Kidney epithelial cell (primary cell): ENCODE measurements at places on chromosomes 3 and 15. TPM values are rescaled to one million over a fixed set of nuclear protein-coding genes. Genes with fewer than 3 reads are reported as not detected.

Gene PLXND1
- 103 and 114 TPM in 2 replicates for total RNA-seq

Gene IVD
- total RNA-seq: 41.1 and 46.8 TPM in 2 replicates

Gene KBTBD8
- 0.67 and 0.89 TPM in 2 replicates for total RNA-seq

Gene IL17RE
- total RNA-seq: 2.8 and 3.6 TPM in 2 replicates

Gene ALS2CL
- total RNA-seq: 23.7 and 30.9 TPM in 2 replicates

Gene CYP11A1
- total RNA-seq: 2.0 and 2.9 TPM in 2 replicates

Gene FBXW12
- total RNA-seq: 0.46 TPM in 1 of 2 replicates, not detected in the other

Gene PTX3
- total RNA-seq: 24.4 and 31.1 TPM in 2 replicates

Gene CLEC3B
- total RNA-seq: not detected in 2 replicates

Gene SAMMSON
- total RNA-seq: not detected in 2 replicates

Gene KBTBD12
- 0.08 and 0.41 TPM in 2 replicates for total RNA-seq

Gene RTP1
- total RNA-seq: not detected in 2 replicates

Gene NR2E3
- total RNA-seq: not detected in 2 replicates

Gene RASGRF1
- 0.48 and 1.4 TPM in 2 replicates for total RNA-seq

Gene CSTA
- total RNA-seq: not detected in 2 replicates

DNA sequence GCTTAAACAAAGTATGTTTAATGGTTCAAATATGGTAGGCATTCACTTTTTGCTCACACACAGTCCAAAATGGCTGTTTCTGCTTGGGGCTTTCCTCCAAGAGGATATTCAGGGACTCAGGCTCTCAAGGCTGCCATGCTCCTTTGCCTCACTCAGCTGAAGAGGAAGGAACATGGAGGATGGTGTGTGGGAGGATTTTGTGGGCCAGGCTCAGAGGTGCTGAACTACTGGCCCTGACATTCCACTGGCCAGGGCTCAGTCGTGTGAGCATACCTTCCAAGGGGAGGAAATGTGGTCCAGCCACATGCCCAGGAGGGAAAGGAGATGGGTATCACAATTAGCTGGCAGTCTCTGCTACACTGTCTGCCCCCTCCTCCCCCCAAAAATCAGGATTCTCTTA, 8.7 kb downstream of the PXYLP1 start:
- DNase-seq: no peak

DNA sequence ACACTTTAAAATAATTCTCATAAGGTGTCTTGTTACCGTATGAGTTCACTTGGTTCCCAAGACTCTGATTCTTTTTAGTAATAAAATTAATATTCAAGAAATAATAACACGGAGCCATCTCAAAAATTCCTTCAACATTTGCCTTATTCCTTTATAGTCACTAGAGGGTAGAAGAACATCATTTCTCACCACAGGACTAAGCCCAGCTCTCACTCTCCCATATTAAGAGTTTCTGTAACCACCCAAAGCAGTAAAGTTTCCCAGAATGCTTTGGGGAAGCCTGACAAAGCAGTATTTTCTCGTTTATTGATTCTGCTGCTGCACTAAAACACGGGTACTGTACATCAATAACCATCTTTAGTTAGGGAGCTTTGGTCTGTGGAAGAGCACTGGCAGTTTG, 114.9 kb downstream of the MCTP2 start:
- no peak for DNase-seq

DNA sequence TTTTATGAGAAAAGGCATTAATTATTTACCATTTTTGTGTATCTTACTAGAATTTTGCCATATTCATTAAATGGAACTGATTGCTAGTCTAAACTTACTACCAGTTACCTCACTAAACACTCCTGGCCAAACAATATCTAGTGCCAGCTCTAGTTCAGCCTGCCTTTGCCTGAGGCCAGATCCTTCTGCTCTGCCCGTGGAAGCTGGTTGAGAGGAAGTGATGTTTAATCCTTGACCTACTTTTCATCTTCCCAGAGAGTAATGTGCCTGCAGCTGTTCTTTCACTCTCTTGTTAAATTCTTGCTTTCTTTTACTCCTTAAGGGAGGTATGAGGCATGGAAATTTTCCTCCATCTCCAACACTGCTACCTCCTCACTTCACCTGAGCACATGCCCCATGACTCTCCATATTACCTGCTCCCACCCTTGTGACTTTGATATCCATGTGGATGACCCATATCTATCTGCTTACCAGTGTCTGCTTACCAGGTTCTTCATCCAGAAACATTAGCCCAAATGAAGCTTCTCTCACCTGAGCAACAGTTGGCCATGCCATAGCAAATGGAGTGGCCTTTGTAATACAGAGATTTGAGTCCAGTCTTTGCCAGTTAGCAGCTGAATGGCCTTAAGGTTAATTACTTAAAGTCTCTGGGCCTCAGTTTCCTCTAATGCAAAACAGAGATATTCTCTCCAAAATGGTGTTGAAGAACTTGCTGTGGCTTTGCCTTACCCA, 53.4 kb downstream of the UBE2E1 start:
- DNase-seq: no peak

- DNase-seq: no peak
Observed at GRCh38 chr15:67267951-67268941, 13.7 kb downstream of the IQCH start.

DNA sequence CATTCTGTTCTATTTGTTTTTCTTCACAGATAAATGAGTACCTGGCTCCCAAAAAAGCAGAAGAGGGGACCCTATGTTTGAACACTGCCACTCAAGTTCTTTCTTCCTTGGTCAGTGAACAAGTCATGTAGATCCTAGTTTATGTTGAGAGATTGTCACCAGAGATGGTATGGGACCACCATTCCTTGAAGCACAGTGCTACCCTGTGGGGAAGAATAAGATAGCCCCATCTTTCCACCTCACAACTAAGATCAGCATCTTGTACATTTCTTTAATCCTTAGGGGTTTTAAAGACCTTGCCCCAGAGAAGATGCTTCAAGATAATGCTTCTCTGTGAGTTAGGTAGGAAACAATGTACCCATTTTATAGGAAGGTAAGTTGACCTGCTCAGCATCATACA, 233.5 kb upstream of the WNT5A start:
- no peak for DNase-seq

GRCh38 chr3:10204921-10205320, 40.2 kb downstream of the IRAK2 start:
- no peak for DNase-seq

DNA sequence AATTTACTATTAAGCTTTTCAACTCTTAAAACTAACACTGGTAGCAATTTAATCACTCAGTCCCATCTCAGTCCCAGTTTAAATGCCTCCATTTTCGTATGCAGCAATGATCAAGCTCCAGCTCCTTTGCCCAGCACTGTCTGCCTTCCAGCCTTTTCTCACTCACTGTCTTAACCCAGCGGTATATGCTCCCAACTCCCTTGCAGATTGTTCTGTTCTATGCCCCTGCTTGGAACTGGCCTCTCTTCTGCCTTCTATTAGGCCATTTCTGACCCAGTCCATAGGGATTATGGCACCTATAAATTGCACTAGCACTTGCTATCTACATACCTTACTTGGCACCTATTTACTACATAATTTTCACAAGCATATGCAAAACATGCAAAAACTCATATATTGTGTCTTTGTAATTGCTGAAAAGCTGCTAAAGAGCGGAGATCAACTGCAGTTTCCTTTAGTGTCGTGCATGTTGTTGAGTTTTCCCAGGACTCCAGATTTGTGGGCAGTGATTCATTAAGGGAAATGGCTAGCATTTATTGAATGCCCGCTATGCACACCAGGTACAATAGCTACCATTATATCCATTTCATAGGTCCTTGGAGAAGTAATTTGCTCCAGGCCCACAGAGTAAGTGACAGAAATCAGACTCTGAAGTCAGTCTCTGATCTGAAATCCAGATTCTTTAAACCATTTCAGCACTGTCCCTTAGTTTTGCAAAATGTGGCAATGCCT, 24.4 kb downstream of the CRBN start:
- no peak for DNase-seq

- DNase-seq: no peak
Observed at GRCh38 chr3:88742674-88743507, 364.5 kb upstream of the EPHA3 start.

- DNase-seq: peak; percentile 1
Observed at GRCh38 chr3:5891711-5892110, 704.2 kb downstream of the EDEM1 start.

GRCh38 chr3:53502737-53503136, 8.3 kb downstream of the CACNA1D start:
- DNase-seq: no peak

GRCh38 chr3:194201953-194202666, 66.2 kb downstream of the HES1 start:
- DNase-seq: no peak

GRCh38 chr3:171643681-171644080, 166.6 kb downstream of the PLD1 start:
- DNase-seq: no peak

DNA sequence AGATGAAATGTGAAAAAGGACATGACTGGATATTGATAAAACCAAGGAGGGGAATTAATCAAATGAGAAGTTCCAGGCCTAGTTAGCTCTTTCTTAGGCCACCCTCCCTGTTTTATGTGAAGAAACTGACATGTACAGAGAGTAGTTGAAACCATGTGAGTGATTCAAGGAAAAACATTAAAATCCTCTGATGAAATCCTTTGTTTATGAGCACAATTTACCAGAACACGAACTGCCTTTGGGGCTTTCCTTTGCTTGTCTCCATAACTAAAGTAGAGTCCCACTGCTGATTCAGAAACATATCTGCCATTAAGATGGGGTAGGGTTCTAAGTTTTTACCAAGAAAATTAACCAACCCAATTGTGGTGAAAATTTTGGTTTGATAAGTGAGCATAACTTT, 558.3 kb downstream of the NR2F2 start:
- no peak for DNase-seq

DNA sequence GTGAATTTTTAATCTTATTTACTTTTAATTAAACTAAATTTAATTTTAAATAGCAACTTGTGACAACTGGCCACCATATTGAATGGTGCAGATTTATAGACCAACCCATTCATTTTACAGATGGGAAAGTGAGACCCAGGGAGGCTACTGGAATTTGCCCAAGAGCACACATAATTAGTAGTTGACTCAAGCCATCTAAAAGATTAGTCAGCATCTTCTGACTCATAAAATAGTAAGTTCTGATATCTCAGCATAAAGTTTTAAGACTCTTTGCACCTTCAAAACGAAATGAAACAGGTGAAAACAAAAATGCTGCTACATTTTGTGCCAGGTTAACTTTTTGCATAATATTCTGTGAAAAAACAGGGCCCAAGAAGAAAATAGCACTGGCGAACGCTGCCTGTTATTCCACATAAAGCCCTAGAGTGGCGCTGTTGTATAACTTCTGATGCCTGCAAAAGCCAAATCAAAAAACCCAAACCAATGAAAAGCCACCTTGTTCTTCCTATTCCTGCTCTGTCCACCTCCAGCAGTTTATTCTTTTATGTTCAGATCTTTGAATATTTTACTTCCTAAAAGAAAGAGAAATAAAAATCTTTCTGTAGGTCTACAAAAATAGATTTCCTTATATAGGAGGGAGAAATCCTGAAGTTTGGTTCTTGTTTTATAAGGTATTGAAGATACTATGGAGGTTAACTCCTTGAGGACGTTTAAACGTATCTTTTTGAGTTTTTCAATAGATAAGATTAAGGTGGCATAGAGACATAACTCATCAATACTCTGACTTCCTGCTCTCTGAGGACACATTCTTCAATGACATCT, 62.8 kb downstream of the OTOL1 start:
- no peak for DNase-seq

DNA sequence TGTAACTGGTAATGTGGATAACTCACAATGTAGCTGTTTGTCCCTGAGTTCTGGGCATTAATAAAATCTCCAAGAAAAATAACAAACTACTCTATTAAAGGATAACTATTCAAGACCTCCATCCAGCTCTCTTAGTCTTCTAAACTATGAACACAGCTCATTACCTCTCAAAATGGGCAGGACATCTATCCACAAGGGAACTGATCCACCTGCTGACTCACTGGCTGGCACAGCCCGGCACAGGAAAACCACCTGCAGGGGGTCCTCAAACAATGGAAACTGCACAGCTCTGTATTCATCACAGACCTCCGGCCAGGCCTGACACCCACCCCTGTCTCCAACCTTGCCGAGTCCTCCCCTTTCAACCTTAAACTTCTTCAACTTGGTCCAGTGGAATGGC, 255.4 kb downstream of the TJP1 start:
- peak; percentile 51 for DNase-seq

DNA sequence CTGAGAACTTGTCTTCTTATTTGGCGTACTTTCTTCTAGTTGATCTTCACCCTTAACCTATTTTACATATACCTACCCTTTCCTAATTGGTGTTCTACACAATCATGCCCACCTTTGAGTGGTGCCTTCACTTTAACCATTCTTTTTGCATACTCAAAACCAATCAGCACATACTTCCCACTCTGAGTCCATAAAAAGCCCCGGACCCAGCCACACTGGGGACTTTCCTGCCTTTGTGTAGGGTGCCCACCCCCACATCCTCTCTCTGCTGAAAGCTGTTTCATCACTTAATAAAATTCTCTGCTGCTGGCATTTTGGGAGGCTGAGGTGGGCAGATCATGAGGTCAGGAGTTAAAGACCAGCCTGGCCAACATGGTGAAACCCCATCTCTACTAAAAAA, 15.9 kb upstream of the CHST2 start:
- DNase-seq: no peak

DNA sequence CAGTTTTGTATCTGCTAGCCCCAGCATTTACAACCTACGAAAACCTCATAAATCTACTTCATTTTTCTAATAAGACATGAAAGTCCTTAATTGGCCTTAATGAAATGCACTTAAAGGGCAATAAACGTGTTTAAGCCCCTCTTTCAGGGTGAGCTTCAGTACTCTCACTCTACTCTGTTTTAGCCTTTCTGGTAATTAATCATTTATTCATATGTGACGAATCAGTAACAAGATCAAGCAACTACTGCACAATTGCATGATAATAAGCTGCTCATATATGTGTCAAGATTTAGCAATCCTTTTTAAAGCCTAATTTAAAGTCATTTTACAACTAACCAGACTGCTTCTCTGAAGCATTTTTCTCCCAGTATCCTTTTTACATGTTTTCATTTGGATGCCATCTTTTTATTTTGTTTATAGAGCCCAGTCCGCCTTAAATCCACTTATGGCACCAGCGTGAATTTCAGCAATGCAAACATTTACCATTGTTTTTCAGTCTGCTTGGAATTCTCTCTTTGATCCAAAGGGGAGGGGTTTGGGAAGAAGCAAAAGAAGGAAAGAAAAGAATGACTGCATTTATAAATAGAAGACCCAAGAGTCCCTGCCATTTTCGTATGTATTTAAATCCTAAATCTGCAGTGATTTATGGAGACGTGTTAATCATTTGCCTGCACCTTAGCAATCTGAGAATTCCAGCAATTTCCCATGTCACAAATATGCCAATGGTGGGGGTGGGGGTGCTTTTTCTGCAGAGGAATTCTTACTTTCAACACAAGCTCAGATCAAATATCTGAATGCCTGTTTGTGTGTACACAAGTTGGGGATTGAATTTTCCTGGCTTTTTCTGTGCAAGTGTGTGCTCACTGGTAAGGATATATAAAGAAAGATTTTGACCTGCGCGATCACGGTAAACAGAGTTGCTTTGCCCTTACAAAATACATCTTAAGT, 230.8 kb upstream of the TBC1D5 start:
- DNase-seq: peak; percentile 12

- DNase-seq: no peak
Observed at GRCh38 chr3:139514741-139515140, 24.8 kb downstream of the RBP1 start.
